ENCODE measurements at places on chromosomes 12 and 14. TPM values are rescaled to one million over a fixed set of nuclear protein-coding genes. Genes with fewer than 3 reads are reported as not detected.

GRCh38 chr14:54342806-54343205, 54.0 kb upstream of the CDKN3 start:
- no peak for DNase-seq

- no peak for DNase-seq
Observed at GRCh38 chr14:72165229-72165698, 233.0 kb downstream of the RGS6 start.

DNA sequence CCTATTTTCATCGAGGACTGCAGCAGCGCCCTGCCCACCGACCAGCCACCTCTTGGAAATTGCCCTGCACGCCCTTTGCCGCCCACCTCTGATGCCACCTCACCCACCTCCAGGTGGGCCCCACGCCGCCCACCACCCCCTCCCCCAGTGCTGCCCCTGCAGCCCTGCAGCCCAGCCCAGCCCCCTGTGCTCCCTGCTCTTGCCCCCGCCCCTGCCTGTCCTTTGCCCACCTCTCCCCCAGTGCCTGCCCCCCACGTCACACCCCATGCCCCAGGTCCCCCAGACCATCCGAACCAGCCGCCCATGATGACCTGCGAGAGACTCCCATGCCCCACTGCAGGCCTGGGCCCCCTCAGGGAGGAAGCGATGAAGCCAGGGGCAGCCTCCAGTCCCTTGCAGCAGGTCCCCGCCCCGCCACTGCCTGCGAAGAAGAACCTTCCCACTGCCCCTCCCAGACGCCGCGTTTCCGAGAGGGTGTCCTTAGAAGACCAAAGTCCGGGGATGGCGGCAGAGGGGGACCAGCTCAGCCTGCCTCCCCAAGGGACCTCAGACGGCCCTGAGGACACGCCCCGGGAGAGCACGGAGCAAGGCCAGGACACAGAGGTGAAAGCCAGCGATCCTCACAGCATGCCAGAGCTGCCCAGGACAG, 96.5 kb downstream of the LGMN start:
- peak; percentile 67 for DNase-seq

DNA sequence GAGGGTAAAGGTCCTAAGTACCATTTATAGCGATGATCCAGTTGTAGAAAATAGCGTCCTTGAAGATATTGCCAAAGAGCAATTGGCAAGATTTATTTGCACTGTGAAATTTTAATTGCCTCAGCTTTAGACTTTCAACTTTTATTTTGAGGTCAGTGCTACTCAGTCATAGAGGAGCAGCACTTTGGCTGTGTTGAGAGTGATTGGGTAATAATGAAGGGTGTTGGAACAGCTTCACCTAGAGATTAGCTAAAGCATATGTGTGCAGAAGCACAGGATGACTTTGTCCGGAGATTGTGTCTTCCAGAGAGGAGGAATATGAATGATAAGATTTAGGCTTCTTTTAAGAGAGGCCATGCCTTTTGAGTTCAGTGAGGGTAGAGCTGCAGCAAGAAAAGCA, 164.8 kb downstream of the NPAS3 start:
- DNase-seq = no peak

- no peak for DNase-seq
Observed at GRCh38 chr14:73261075-73261474, 23.8 kb downstream of the PAPLN start.

TRIM9 gene
- total RNA-seq = 6.1 TPM

GRCh38 chr12:117485984-117486839, 124.8 kb upstream of the NOS1 start:
- no peak for DNase-seq

- DNase-seq = no peak
Observed at GRCh38 chr12:55002355-55002754, 17.4 kb upstream of the NEUROD4 start.

DNA sequence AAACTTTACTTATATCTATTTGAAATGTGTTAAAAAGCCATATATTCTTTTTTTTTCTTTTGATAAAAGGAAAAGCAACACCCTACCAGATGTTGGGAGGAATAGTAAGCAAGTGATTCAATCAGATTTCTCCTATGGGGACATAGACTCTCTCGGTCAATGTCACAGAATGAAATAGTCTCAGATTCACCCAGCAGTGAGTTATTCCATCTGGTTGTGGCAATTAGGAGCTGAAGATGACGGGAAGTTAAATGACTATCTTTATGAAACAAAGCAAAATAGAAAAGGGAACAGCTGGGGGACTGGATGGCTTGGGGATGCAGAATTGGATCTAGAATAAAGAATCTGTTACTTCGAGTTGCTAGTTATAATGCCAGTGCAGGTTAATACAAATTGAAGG, 857.0 kb downstream of the NRXN3 start:
- DNase-seq = no peak

PAH gene
- not detected for total RNA-seq

- DNase-seq = no peak
Observed at GRCh38 chr12:124884587-124885438, 21.1 kb upstream of the SCARB1 start.

- peak; percentile 26 for DNase-seq
Observed at GRCh38 chr14:88554457-88555286, at the start of gene PTPN21. Gene PTPN21, minus strand, starts transcription at chr14:88555007. Its CDS starts 4,590 bp downstream, at chr14:88550417.

SOS2 gene
- 13.4 TPM for total RNA-seq

DNA sequence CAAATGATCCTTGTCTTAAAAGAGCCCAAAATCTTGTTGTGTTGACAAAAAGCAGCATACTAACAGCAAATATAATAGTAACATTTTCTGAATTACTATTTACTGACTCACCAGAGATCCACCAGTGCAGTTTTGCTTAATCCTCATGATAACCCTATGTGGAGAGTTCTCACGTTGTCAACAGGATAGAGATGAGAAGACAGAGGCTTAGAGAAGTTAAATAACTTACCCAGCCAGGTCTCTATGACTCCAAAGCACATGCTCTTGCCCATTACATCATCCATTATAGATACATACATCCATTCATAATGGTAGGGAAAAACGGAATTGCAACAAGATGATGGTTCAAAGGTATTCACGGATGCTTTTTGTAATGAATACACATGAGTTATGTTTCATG, 111.9 kb downstream of the PAX9 start:
- DNase-seq = no peak

GRCh38 chr14:86346818-86347384, 817.0 kb downstream of the FLRT2 start:
- no peak for DNase-seq

CCDC198 gene
- not detected for total RNA-seq

- DNase-seq = no peak
Observed at GRCh38 chr14:66377574-66377973, 108.6 kb upstream of the CCDC196 start.

DNA sequence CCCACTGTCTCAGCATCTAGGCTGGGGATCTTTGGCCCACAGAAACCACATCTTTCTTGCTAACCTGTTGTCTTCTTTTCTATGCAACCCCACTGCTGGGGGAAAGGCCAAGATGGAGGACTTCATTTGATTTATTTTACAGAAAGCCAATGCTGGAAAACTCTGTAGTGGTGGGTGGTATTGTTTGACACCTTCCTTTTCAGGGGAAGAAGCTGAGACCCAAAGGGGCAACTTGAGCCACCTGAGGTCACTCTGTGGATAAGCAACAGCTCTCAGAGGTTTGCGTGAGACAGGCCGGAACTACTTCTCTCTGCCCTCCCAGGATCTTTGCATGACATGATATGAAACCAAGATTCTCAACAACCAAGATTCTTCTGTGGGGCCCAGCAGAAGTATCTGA, 645.2 kb downstream of the VRK1 start:
- DNase-seq = no peak

GRCh38 chr14:97219431-97220017, 422.3 kb downstream of the VRK1 start:
- DNase-seq = peak; percentile 17

DNA sequence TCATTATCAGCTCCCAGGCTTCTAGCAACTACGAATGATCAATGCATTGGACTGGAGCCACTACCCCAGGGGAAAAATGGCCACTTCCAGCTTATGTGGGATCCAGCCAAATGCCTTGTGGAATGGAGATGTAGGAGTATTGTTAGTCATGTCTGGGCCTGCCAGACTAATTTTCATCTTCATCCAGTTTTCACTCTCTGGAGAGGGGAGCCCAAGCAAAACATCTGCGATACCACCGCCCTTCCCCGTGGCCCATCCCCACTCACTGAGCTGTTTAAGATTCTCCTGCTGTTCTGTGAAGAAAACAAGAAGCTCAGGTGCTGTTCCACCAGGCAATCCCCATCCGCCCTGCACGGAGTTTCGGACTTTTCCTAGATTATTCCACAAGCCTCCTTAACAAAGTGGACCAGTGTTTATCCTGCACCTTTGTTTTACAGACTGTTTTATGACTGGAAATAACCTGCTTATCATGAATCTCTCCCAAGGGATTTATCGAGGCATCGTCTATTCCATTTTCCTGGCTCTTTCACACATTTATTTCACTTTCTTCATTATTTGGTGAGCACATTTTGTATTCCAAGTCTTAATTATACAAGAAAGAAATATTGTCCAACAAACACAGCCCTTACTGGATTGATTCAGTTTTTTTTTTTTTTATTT, 35.5 kb upstream of the MAX start:
- no peak for DNase-seq

GRCh38 chr12:6273541-6274230, 36.8 kb upstream of the PLEKHG6 start:
- DNase-seq = no peak

DNA sequence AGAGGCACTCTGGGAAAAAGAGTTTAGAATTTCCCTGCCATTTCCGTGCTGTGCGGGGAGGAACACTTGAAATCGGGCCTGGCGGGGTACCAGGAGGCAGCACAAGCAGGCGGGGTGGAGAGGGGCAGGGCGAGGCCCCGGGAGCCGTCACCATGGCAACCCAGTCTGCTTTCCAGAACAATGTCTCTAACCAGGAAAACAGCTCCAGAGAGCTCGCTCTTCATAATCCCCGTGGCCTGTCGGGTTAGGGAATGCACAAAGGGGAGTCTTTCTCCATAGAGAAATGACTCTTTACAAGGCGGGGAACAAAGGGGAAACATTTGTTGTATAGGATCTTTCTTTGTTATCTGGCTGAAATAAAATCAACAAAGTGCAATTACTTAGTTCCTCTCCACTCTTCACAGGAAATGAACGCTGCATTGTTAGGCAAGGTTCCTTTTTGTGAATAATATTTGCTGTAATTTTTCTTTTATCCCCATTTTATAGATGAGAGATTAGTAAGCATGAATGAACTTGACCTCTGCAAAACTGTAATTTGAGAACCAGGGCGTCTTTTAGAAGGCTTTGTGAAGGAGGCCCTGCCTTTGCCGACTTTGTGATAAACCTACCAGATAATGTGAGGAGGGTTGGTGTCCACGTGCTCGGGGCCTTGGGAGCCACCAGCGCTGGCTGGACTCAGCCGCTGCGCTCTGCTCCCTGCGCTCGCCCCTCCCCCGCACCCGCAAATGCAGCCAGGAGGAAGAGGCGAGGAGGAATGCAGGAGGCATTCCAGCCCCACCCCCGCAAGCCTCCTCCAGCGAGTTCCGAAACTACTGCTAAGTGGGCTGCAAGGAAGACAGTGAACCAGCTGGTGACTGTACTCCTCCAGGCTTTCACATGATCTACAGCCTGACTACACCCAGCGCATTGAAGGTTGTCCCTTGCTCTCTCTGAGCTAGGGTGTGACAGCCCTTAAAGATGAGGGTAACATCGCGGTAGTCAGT, 105.2 kb upstream of the ATF7IP start:
- DNase-seq = no peak

DNA sequence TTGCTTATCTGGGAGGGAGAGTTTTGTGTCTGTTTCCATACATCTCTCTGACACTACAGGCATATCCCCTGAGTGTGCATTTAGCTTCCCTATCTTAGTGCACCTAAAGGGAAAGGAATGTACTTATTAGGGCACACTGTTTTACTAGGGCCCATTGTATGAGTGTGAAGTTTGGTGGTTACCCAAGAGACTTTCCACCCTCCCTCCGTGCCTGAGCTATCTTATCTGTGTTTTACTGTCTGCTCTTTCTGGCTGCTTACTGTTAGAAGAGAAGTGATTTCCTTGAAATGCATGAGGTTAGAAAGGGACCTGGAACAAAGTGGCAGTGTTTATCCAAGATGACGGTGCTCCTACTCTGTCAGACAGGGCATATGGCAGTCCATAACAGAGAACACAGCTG, 8.5 kb upstream of the SVOP start:
- DNase-seq = no peak

TAMALIN gene
- 9.1 TPM for total RNA-seq

- no peak for DNase-seq
Observed at GRCh38 chr12:96249196-96250118, 55.3 kb downstream of the ELK3 start.

DNA sequence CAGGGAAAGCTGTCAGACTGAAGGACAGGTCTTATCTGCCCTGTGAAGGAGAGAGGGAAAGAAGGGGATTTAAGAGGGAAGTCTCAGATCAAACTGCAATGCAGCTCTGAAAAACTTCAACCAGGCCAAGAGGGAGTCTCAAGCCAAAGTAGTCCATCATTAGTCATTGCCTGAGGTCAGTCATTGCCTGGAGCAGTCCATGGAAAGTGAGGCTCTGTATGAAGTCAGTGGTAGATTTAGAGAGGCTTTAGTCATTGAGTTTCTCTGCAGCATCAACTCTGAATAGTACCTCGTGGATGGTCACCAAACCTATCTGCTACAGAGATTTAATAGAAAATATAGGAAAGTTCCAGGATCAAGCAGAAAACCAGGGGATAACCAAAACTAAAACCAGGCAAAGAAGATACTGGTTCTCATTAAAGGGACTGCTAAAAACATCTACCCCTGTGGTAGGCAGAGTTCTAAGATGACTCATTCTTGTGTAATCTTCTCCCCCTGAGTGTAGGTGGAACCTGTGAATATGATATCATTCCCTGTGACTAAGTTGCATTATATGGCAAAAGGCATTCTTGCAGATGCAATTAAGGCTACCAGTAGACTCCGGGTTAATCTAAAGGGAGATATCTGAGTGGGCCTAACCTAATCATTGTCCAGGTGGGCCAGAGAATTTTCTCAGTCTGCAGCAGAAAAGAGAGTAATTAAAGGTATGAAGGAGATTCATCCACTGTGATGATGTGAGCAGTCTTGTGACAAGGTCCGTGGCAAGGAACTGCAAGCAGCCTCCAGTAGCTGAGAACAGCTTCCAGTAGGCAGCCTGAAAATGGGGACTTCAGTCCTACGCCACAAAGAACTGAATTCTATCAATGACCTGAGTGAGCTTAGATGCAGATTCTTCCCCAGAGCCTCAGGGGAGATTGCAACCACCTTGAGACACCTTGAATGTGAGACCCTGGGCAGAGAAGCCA, 123.1 kb downstream of the GALC start:
- no peak for DNase-seq

GPRC5D gene
- total RNA-seq = not detected
